ENCODE measurements at places on chromosomes 11 and 22.
A peak's percentile ranks its signal among the peaks of the same experiment; 100 is the strongest.

GRCh38 chr11:6640036-6640984 lies 15.3 kb downstream of the DCHS1 start:
- DNase-seq, result no peak

GRCh38 chr11:115893461-115894099 lies 389.4 kb upstream of the CADM1 start:
- DNase-seq, result peak; percentile 17

DNA sequence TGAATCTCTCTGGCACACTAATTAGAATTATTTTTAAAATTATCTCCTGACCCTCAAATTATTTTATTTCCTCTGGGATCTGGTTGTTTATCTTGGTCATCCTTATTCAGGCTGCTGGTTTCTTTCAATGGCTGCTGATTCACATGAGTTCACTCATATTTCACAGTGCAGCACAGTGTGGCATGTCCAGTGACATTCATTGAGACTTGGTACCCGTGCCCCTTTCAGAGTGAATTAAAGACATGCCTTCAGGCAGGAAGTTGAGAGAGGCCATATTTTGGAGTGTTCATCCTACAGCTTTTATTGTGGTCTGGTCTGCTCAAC lies 13.5 kb downstream of the DCPS start:
- DNase-seq, result no peak

DNA sequence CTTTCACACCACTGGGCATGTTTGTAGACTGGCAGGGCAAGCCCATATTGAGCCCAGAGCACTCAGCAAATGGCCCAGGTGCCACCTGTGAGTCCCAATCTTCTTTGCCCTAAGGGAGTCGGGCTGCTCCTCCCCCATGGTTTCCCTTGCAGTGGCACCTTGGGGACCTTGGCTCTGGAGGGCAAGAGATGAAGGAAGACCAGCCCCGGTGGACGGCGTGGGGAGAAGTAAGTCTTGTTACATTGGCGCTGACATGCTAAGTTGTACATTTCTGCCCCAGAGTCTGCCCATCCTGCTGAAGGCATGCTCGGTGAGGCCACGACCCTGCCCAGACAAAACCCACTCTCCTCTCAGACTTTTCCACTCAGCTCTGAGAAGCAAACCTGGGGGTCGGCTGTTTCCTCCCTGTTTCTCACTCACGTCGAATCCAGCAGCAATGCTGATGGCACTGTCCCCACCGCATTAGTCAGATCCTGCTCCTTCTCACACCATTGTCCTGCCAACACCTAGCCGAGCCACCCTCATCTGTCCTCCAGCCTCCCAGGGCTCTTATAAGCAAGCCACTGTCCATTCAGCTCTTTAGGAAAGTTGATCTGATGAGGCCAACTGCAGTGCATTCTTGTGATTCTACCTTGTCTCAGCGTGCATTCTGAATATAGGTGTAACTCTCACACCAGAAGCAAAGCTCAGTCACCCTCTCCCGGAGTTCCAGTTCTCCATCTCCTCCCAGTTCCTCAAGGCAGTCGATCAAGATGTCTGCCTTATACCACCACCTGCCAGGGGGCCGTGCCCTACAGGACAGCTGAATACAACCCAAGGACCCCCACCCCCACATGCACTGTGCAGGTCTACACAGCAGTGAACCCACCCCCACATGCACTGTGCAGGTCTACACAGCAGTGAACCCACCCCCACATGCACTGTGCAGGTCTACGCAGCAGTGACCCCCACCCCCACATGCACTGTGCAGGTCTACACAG lies 827.1 kb downstream of the TBC1D22A start:
- DNase-seq, result no peak

- DNase-seq, result peak; percentile 63
These were observed 97.7 kb downstream of the MPPED2 start for GRCh38 chr11:30488304-30488998.
